ENCODE measurements at places on chromosomes 11 and 22.
A peak's percentile ranks its signal among the peaks of the same experiment; 100 is the strongest.

GRCh38 chr11:64624883-64625481, 34.0 kb downstream of the SLC22A12 start:
- no peak for DNase-seq

GRCh38 chr11:75867778-75868374, 52.9 kb downstream of the UVRAG start:
- DNase-seq, result peak; percentile 43

GRCh38 chr11:46537121-46537520, 56.7 kb downstream of the AMBRA1 start:
- no peak for DNase-seq

DNA sequence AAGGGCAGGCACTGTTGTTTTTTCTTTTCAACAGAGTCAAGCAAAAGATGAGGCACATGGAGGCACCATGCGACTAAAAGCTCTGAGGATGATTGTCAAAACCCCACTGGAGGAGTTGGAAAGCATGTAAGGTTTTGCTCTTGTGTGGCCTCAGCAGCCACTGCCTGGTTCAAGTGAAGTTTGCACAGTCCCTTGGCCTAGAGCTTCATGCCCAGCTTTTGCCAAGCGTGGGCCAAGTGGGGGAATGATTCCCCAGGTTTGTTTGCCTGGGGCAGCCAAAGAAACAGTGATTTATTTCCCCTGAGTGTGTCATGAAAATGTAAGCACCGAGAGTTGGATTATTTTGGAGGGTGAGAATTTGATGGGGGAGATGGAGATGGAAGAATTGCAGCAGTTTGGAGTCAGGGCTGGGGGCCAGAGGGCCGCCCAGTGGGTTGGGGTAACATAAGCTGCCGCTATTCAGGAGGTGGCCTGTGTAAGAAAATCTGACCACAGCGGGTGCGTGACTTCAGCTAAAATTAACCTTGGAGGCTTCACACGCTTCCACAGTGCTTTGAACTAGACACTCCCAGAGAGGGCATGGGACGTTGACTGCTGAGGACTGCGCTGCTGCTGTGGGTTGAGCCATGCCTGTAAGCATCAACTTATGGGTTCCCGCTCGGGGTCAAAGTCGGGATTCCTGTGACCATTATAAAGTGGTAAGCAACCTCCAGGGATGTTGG, 100.7 kb downstream of the NAV2 start:
- no peak for DNase-seq

- no peak for DNase-seq
Measured at GRCh38 chr11:132114185-132114584, 743.8 kb downstream of the NTM start.

GRCh38 chr11:24748261-24748660, 251.4 kb downstream of the LUZP2 start:
- no peak for DNase-seq

GRCh38 chr11:6371825-6372224, 18.4 kb upstream of the SMPD1 start:
- DNase-seq, result no peak

GRCh38 chr22:43440104-43440387, 28.2 kb downstream of the MPPED1 start:
- DNase-seq, result no peak

- DNase-seq, result no peak
Measured at GRCh38 chr11:34198523-34198922, 93.1 kb downstream of the NAT10 start.

- DNase-seq, result no peak
Measured at GRCh38 chr11:79950172-79950571, 509.3 kb upstream of the TENM4 start.

GRCh38 chr22:27466778-27467438, 334.6 kb downstream of the MN1 start:
- DNase-seq, result no peak

- DNase-seq, result no peak
Measured at GRCh38 chr11:83364500-83365045, 78.4 kb upstream of the CCDC90B start.

DNA sequence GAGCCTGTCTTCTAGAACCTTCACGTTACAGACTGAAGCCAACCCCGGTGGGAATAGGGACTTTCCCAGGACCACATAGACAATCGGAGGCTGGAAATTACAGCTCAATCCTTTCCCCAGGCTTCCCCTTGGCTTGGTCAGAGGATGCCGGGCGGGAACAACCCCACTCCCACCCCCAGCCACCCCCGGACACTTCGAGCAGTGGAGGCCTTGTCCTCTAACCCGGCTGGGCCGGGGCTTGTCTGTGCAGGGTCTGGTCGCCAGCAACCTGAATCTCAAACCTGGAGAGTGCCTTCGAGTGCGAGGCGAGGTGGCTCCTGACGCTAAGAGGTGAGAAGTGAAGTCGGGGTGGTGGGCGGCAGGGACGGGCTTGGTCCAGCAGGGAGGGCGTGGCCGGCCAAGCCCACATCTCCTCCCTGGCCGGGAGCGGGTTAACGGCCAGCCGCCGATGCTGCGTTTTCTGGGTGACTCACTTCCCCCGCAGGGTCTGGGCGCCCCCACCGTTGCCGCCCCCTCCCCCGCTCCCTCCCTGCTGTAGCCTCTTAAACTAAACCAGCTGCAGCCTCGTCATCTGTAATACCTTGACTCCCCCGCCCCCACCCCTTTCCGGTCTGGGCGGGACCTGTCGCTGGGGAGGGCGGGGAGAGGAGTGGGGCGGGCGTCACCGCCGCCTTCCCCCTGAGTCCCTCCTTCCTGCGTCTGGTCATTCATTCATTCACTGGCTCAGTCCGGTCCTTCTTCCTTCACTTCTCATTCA, 1.5 kb downstream of the LGALS1 start:
- DNase-seq, result peak; percentile 99

GRCh38 chr11:117554601-117555333, 227.1 kb downstream of the CEP164 start:
- no peak for DNase-seq

- DNase-seq, result peak; percentile 39
Measured at GRCh38 chr11:43508511-43508918, 149.8 kb downstream of the TTC17 start.

GRCh38 chr11:117220999-117221774, 10.7 kb downstream of the PCSK7 start:
- no peak for DNase-seq

- DNase-seq, result no peak
Measured at GRCh38 chr11:64227405-64227956, 1.4 kb downstream of the NUDT22 start.

GRCh38 chr11:109320595-109320994, 101.4 kb upstream of the C11orf87 start:
- DNase-seq, result peak; percentile 81
